T-helper 17 cell (primary cell): ENCODE measurements at places on chromosomes 5 and 9. TPM values are rescaled to one million over a fixed set of nuclear protein-coding genes. Genes with fewer than 3 reads are reported as not detected.

Gene HK3
- total RNA-seq = 1.2 TPM

- DNase-seq = no peak
- H3K27me3 ChIP-seq = peaks cover 66% of the 10 kb centered on the region
- H3K4me3 ChIP-seq = peak overlapping the region; percentile 75
Observed at GRCh38 chr9:8857926-8858595, 1058.5 kb upstream of the DMAC1 start.

DNA sequence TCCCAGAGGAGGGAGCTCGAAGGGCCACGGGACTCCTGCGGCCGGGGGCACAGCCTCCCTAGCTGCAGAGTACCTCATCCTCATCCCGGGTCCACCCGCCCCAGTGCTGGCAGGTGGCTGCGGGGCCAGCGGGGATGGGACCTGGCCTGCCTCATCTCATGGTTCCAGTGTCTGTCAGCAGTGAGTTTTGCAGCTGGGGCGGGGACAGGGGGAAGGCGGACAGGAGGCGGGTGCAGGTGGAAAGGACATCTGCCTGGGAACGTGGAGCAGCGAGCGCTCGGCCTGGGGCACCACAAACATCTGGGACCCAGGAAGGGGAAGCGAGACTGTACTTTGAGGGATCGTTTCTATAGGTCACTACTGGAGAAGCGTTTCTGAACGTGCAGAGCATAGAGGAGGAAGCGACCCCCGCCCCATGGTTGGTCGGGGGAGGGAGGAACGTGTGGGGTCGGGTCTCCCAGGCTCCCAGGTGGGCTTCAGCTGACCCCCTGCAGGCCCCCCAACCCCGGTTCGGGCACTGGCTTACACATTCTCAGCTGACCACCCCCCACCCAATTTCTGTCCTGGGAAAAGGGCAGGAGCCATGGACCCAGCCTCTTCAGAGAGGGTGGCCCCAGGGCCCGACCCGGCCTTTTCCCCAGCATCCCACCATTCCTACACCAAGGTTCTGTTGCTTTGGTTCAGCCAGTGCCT is 56.5 kb upstream of the NOTCH1 start:
- H3K4me1 ChIP-seq = no peaks in the 10 kb centered on the region
- no peak overlapping the region for H3K4me3 ChIP-seq

- H3K4me1 ChIP-seq = peaks cover 9% of the 10 kb centered on the region
- H3K27me3 ChIP-seq = peaks cover 14% of the 10 kb centered on the region
- H3K36me3 ChIP-seq = no peaks in the 10 kb centered on the region
- no peak overlapping the region for H3K27ac ChIP-seq
- H3K4me3 ChIP-seq = peak overlapping the region; percentile 7
Observed at GRCh38 chr9:128201441-128202369, 1.5 kb upstream of the DNM1 start.

DNA sequence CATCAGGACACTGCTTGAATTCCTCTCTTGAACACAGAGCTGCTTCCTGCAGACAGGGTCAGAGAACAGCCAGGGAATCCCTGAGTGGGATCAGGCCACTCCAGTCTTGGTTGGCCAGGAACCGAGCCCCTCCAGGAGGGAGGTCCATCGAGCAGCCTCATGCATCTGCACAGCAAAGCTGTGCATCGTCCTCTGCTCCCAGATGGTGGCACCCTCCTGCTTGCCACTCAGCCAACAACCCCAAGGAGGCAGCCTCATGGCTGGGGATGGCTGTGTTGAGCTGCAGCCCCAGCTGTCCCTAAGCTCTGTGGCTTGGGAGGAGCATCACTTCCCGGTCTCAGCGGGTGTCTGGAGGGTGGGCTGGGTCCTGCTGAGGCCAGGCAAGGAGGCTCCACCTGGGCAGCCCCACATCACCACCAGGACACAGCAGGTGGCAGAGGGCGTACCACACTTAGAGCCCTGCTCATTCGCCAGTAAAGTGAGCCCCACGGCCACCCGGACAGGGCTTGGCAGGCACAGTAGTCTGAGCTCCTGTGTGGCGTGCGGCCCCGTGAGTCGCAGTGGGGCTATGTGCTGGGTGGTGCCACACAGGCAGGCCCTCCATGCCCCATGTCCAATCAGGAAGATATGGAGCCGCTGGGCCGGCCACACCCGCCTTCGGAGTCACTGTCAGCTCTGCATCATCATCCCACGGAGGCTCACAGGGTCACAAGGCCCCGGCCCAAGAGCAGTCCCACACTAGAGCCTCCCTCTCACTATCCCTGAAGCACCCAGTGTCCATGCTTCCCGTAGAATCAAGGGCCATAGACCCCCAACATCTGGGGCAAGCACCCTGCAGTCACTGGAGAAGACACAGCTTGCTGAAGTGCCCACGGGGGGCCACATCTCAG is 11.9 kb downstream of the LPCAT1 start:
- H3K4me3 ChIP-seq = no peak overlapping the region
- H3K27me3 ChIP-seq = no peaks in the 10 kb centered on the region
- H3K27ac ChIP-seq = peak overlapping the region; percentile 59

GRCh38 chr5:87120518-87121303 is 147.0 kb upstream of the RASA1 start:
- no peaks in the 10 kb centered on the region for H3K36me3 ChIP-seq
- no peak overlapping the region for H3K4me3 ChIP-seq
- DNase-seq = no peak
- H3K4me1 ChIP-seq = peaks cover 24% of the 10 kb centered on the region
- no peaks in the 10 kb centered on the region for H3K27me3 ChIP-seq
